AG09309 (cell line): ENCODE measurements at places on chromosomes 12 and 14.
A peak's percentile ranks its signal among the peaks of the same experiment; 100 is the strongest.

DNA sequence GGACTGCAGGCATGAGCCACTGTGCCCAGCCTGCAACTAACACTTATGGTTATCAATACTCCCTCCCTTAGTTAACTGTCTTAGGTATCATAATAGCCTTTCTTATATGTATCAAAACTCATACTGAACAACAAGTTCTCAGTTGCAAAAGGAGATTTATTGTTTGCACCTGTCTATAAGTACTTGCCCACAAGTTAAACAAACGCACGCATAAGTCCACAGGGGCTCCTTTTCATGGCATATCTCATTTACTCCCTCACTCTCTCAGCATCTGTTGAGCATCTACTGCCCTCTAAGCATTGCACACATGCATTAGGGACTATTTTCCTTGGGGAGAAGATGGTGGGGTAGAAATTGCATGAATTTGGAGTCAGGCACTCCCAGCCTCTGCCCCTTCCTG is 46.7 kb upstream of the CORO1C start:
- DNase-seq, result no peak

DNA sequence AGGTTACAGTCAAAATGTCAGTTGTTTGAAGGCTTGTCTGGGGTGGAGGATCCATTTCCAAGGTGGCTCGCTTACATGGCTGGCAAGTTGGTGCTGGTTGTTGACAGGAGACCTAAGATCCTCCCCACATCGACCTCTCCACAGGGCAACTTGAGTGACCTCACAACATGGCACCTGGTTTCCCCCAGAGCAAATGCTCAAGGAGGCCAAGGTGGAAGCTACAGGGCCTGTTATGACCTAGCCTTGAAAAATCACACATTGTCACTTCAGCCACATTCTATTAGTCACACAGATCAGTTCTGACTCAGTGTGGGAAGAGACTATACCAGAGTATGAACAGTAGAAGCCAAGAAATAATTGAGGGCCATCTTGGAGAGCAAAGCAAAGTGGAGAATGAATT is 11.3 kb upstream of the GNG2 start:
- DNase-seq, result no peak

- DNase-seq, result no peak
These were observed 139.0 kb downstream of the SYNE2 start for GRCh38 chr14:63991833-63992232.

- DNase-seq, result no peak
These were observed 8.2 kb downstream of the HIF1A start for GRCh38 chr14:61703342-61704129.

GRCh38 chr12:119613319-119613936 is 19.9 kb downstream of the TMEM233 start:
- no peak for DNase-seq

GRCh38 chr12:120649442-120650232 is 9.2 kb downstream of the CABP1 start:
- no peak for DNase-seq

GRCh38 chr12:76674669-76675315 is 89.1 kb upstream of the ZDHHC17 start:
- no peak for DNase-seq

- DNase-seq, result no peak
These were observed 4.5 kb downstream of the ACOT6 start for GRCh38 chr14:73616831-73617230.

DNA sequence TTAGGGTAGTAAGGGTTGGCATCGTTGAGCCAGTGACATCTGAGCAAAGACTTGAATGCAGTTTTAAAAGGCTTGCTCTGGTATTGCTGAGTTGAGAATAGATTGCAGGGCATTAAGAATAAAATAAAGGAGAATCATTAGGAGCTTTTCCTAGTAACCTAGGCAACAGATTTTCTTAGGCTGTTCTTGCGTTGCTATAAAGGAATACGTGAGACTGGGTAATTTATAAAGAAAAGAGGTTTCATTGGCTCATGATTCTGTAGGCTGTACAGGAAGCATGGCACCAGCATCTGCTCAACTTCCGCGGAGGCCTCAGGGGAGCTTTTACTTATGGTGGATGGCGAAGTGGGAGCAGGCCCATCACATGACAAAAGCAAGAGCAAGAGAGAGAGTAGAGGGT is 97.4 kb downstream of the RAD51B start:
- no peak for DNase-seq

GRCh38 chr14:68513838-68514607 is 278.8 kb downstream of the ZFP36L1 start:
- no peak for DNase-seq

DNA sequence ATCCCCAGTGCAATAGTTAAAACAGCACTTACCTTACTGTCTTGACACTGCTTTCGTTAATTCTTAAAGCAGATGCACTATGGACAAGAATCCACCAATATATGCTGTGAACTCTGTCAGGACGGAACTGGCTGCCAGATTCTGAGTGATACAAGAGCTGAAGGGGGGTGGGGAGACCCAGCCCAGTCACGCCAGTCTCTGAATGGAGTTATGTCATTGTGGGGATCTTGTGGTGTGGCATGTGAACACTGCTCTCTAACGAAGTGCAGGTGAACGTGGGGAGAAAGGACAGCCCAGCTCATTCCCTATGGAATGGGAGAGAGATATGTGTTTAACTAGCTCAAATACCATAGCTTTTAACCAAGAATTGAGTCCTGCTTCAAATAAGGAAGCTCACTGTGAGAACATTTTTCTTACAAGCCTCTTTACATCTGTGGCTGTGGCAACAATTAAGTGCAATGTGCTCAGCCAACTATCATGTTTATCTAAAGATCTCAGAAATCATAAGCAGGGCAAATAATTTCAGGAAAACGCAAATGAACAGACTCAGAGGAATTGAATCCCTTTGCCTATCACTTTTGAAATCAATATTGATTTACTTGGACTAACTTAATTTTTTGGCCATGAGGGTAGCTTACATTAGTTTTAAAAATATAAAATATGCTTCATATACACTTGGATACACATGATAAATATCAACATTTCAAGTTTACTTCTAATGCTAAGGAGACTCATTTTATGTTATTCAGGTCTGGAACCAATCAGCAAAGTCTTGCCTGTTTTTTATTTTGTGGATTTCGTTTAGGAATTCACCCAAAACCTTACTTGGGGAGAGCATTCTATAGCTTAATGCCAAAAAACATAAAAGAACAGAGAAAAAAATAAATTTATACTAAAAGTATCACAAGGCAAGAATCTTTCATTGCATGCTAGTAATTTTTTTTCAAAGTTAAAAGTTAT is at the start of gene LUM:
Gene LUM (minus strand): TSS at position 129 of the 960 bp plus-strand sequence. CDS start 2,515 bp downstream, outside the sequence.
- DNase-seq, result peak; percentile 84

GRCh38 chr12:65090461-65090860 is 30.6 kb downstream of the WIF1 start:
- no peak for DNase-seq

DNA sequence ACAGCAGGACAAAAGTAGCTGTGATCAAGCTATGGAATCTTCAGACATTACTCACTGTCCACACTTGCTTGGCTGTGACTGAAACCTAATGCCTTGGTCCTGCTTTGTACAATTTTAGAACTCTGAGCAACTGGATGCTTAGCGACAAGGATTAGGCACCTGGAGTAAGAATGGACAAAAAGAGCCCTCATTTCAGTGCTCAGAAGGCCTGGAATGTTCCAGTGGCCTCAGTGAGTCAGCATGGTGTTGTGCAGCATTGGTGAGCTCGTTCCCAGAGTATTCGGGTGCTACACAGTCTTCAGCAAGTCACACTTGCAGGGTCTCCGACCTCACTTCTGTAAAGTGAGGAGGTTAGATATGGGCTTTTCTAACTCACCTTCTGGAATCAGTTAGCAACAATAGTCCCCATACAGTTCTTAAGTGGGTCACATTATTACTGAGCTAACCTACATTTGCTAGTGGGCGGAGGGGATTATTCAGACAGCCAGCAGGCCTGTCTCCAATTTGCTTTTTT is 108.0 kb upstream of the MDM1 start:
- DNase-seq, result no peak

- no peak for DNase-seq
These were observed 4.1 kb downstream of the OXA1L start for GRCh38 chr14:22770481-22771187.

DNA sequence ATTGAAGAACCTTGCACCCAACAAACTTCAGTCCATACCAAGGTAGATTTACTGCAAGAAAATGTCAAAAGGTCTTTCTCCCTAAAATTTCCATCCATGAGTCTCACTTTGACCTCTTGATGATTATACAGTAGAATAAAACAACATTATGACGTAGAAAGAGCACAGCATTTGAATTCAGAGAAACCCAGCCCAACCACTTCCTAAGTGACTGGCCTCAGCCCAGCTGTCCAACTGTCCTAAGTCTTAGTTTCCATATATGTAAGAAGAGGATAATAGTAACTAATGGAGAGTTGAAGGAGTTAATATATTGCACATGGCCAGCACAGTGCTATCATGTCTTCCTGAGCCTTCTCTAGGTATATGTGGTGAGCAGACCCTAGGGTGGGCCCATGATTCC is 41.0 kb upstream of the NELL2 start:
- no peak for DNase-seq

GRCh38 chr12:62618319-62618718 is 151.7 kb downstream of the MON2 start:
- no peak for DNase-seq

DNA sequence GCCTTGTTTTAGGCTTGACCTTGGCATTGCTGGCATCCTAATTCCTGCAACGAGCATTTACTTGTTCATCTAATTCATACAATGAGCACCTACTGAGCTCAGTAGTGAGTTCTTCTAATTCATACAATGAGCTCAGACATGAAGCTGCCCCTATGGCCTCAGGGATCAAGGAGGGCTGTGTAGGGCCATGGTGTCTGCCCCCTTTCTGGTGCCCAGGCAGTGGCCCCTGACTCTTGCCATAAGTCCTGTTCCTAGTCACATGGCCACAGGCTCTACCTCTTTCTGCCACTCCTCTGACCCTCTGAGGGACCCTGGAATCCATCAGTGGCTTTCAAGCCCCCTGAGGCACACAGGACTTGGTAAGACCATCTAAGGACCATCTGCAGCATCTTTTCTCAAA is 148.8 kb downstream of the ZFP36L1 start:
- no peak for DNase-seq

- DNase-seq, result no peak
These were observed 19.1 kb downstream of the TUNAR start for GRCh38 chr14:95895720-95896119.

- no peak for DNase-seq
These were observed 10.0 kb upstream of the RHEBL1 start for GRCh38 chr12:49079793-49080192.

GRCh38 chr12:3288690-3289089 is 202.3 kb upstream of the PRMT8 start:
- DNase-seq, result no peak

DNA sequence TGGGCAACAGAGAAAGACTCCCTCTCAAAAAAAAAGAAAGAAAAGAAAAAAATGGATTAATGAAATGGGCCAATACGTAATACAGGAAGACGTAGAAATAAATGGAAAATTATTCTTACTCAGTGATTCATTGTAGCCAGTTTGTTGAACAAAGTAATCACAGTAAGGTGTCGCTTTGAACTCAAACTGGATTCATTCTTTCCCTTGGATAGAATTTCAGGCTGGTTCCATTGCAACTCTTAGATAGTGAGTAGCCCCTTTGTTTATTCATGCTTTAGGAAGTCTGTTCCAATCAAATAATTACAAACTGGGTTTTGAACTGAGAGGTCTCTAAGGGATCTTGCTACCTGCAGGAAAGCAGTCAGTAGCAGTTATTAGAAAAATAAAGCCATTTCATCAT is 42.3 kb upstream of the PAPOLA start:
- no peak for DNase-seq

- no peak for DNase-seq
These were observed 85.3 kb downstream of the SLC25A47 start for GRCh38 chr14:100408350-100409002.

DNA sequence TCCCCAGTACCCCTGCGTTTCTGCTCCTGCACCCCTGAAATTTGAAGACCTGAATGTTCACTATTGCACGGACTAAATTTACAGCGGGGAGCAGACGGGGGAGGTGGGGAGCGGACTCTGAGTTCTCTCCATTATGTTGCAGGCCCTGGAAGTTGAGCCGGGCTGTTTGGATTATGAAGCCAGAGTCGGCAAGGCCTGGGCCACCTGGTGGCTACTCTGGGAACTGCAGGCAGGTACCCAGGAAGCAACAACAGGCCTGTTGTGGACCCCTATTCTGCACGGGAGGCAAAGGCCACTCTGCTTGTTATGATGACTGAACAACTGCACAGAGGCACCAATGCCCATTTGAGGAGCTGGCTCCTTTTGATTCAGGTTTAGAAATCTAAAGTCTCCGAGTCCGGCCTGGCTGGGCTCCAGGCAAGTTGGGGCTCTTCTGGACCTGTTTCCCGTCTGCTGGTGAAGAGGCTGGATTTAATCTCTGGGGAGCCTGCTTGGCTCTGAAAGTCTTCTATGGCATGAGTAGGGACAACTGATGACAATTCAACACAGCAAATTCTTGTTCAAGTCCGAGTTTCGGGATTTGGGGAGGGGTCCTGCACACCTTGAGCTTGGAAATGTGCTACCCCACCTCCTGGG is 34.1 kb upstream of the FAM181A start:
- DNase-seq, result no peak

DNA sequence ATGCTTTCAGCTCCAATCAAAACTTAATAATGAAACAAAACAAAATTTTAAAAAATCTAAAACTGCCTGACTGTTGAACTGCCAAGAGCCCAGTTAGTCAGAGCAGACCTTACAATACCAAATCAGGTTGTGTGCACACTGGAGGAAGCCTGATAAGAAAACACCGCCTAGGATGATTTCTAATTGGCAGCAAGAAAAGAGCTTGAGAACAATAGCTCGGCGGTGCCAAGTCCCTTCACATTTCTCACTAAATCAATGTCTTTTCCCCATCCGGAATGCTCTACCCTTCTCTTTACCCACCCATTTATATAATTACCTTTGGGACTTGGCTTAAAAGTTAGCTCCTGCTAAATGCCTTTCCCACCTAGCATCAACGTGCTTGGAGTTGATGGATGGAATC is 256.7 kb downstream of the C12orf75 start:
- no peak for DNase-seq

- DNase-seq, result peak; percentile 79
These were observed 15.1 kb downstream of the NUAK1 start for GRCh38 chr12:106123551-106124081.

- no peak for DNase-seq
These were observed 89.3 kb upstream of the NAP1L1 start for GRCh38 chr12:76173756-76174155.

DNA sequence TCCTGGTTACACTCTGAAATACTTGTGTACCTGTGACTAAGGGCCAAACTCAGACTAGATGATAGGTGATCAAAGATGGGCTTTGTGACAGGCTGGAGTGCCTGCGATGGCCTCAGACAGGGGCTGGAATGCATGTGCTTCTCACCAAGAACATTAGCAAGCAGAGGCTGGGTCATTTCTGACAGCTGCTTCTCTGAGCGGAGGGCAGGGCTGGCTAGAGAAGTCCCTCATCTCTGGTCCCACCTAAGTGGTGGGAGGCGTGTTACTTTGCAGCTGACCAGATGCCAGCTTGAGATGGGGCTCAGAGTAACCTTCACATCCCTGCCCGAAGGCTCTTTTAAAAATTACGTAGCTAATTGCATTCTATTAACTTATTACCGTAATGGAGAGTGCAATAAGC is 106.8 kb upstream of the RTL1 start:
- DNase-seq, result no peak
